ENCODE measurements at places on chromosomes 6 and 20.

DNA sequence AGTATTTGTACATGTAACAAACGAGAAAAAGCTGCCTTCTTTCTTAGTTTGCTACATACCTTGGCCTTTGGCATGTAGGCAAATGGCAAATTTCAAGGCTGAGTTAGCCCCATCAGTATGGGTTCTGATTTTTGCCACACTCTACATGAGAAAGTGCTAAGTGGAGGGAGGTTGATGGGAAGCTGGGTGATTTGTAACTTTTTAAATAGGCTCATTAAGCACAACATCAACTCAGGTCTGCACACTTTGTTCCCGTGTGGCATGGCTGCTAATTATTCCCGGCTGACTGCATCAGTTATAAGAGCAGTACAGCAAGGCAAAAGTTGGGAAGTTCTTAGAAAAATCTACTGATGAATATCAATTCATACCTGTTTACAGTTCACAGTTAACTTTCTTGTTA, 172.8 kb upstream of the MAP3K7 start:
- no peak for DNase-seq

DNA sequence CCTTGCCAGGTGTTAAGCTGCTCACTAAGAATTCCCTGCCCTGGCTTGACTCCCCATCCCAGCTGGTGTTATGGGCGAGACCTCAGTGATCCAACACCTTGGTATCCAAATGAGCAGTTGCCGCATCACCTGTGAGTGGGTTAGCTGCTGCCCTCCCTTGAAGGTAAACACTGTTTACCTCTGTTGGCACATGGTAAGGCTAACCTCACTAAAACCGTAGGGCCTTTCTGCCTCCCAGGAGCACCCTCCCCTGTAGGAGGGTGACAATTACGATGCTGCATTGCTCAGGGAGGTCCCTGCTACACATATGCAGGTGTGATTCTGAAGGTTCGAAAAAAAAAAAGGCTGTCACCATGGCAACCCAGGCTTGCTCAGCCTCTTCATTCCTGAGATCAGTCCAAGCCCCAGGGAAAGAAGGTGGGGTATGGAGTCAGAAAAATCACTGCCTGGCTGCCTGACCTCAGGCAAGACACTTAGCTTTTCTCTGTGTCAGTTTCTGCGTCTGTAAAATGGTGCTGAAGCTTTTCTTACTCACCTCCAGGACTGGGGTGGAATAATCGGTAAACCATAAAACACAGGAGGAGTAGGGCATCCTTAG, 19.5 kb downstream of the PNPLA1 start:
- DNase-seq: no peak

- DNase-seq: no peak
Observed at GRCh38 chr20:47598911-47599744, 97.4 kb downstream of the NCOA3 start.

GRCh38 chr6:25579902-25580495, 72.0 kb upstream of the SCGN start:
- no peak for DNase-seq

DNA sequence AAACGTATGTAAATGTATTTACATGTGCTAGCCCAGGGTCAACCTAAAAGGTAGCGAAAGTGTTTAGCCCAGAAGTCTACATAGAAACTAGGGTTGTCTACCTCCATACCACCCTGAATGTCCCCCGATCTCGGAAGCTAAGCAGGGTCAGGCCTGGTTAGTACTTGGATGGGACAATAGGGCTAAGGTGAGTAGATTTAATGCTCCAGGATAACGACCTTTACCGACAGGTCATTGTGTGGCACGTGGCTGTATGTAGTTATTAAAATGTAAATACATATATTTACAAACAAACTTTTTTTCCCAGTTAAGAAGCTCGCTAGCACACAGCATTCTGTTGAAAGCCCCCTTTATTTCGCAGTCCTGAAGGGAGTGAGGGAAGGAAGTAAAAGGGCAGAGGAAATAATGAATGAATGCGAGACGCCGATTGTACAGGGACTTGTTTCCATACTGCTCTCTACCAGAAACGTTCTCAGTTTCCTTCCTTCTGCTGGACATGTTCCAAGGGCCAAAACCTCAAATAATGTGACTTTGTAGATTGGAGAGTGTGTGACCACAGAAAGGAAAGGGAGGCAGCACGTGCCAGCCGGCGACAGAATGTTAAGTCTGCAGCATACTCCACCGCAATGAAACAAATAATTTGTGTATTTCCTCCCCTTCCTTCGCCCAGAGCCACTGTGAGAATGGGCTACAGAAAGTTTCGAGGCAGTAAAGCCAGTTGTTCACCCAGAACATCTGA, 612 bp downstream of the ADAT2 start:
- peak; percentile 23 for DNase-seq

GRCh38 chr20:37273988-37274387, 12.4 kb upstream of the GHRH start:
- no peak for DNase-seq
